ENCODE measurements at places on chromosomes 6 and 20.

DNA sequence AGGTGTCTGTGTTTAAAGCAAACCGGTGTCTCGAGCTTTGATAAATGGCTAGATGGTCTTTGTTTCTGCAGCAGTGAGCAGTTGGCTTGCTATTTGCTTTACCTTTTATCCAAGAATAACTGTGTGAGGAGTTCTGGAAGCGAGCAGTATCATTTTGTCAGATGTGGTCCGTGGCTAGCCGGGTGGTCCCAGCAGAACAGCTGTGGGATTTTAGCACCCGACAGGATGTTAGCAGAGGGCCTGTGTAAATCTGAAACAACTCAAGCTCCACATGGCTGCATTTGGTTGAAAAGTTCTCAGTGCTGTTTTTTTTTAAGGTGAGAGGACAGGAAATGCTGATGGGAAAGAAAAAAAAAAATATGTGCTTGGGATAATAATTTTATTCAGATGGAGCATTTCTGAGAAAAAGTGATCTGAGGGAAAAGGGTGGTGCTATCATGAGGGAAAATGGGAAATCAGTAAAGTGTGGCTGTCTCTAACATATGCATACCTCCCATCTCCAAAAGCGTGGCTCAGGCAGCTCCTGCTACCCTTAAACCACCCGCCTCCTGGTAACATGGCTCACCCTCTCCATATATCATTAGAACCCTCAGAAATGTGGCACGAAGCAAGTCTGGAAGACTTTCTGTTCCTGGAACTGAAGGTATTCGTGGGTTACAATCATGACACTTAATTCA is 215.4 kb downstream of the TSHZ2 start:
- no peak for DNase-seq

DNA sequence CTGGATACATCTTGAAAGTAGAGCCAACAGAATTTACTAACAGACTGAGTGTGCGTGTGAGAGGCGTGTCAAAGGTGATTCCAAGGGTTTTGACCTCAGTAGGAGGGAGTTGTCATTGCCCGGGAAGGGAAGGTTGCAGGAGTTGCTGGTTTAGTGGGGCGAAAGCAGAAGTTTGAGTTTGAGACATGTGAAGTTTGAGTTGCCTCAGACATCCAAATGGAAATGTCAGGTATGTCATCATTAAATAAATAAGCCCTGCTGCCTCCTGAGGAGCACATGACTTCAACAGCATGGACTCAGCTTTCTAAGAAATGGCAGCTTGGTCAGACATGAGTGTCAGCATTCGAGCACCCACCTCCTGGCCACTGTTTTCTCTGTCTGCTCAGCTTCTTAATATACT is 26.6 kb upstream of the TGM2 start:
- DNase-seq: no peak

GRCh38 chr6:169283924-169284323 is 30.3 kb upstream of the THBS2 start:
- no peak for DNase-seq

GRCh38 chr6:121849477-121849876 is 414.0 kb downstream of the GJA1 start:
- peak; percentile 87 for DNase-seq

DNA sequence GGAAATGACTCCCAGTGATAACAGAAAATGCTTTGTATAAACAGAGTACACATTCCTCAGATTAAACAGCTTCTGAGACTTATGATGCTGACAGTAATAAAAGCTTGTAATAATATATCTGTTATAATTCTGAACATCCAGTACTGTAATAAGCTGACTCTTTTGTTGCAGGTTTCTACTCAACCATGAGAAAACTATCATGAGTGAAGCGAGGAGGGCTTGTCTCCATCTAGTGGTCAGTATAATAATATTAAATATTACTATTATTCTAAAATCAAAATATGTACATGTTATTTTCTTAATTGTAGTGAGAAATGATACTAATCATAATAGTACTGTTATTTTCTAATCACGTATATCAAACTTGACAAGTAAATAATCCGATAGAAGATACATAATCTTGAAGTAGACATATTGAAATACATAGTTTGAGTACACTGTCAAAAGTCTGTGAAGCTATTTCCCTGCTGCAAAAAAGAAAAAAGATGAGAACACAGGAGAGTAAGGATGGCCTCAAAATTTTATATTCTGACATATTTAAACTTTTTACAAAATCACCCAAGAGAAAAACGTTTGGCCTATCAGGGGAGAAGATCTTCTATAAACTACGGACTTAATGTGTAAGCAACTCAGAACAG is 183.1 kb downstream of the MOXD1 start:
- peak; percentile 60 for DNase-seq
